CD4-positive, alpha-beta T cell treated with Interleukin-15 for 1 hour (primary cell): ENCODE measurements at places on chromosomes 12 and 14.

DNA sequence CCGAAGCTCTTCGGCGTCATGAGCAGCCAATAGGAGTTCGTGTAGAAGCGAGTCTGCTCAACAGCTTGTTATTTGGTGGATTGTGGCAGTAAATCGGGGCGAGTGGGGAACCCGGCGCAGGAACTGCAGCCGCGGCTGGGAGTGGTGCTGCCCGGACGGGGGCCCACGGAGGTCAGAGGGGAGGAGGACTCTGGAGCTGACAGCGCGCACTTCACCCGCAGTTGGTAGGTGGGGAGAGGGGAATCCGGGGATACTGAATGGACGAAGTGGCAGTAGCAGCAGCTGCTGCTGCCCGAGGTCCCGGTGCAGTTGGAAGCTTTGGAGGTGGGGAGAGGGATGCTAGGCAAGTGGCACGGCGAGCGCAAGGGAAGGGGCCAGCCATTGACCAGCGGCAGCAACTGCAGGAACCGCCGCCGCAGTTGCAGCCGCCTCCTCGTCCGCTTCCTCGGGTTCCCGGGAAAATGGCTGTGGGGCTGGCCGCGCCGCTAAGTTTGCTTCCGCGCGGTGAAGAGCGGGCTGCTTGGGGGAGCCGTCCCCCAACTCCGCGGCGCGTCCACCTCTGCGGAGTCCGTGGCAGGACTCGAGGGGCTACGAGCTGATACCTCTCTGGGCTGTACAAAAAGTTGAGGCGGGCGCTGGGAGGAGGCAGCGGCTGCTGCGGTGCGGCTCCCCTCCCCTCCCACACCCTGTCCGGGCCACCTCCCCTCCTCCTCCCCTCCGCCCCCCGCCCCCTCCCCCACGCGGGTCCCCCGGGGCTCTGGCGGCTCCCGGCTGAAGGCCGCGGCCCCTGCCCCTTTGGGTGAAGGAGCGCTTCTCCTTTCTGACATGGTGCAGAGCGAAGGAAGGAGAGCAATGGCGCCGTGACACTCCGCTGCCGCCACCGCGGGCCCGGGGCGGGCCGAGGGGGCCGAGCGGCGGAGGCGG lies at the start of gene ARID4A:
Gene ARID4A, plus strand, starts transcription at position 79 of the 924 bp plus-strand sequence. CDS start 1,300 bp downstream, outside the sequence.
- peak; percentile 39 for DNase-seq

DNA sequence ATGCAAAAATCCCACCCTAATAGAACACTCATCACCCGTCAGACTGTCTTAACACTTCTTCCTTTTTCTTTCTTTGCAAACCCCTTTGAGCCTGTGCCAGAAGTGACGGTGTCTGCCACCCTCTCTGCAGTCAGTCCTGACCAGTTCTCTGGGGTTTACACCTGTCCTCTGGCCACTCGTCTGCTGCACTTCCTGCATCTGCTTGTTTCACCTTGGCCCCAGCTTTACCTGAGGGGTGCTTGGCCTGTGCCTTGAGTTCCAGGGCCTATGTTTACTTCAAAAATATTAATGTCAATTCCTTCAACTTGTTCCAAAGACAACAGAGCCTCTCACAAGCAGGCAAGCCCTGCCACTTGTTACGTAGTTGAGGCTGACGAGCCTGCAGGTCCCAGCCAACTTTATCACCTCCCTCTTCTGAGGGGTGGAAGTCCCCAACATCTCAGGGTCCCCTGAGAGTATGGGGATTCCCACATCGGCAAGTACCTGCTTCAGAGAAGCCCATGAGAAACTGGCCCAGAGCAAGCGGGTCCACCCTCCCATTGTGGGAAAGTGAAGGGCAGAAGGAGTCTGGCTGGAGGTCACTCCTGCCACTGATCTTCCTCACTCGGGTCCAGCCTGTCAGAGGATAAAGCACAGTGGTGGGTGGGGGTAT lies 205.4 kb downstream of the DAD1 start:
- peak; percentile 75 for DNase-seq

GRCh38 chr14:53126731-53127130 lies 26.4 kb downstream of the DDHD1 start:
- DNase-seq = no peak

GRCh38 chr14:105589161-105589925 lies 63.0 kb downstream of the TMEM121 start:
- no peak for DNase-seq

DNA sequence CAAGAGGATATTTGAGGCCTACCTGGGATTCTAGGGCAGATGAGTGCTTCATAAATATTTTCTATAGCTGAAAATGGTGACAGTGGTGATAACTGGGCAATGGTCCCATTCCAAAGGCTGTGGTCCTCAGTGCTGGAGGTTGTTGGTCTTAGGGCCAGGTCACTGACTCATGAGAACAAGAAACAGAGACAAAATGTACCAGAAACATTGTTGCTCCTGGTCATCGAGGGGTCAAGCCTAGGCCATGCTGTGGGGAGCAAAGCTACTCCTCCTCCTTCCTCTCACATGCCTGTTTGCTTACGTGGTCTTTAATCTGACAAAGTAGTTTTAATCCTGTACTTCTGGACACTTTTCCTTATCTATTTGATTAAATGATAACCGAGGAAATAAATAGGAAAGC lies 33.8 kb downstream of the ERG28 start:
- DNase-seq = no peak

DNA sequence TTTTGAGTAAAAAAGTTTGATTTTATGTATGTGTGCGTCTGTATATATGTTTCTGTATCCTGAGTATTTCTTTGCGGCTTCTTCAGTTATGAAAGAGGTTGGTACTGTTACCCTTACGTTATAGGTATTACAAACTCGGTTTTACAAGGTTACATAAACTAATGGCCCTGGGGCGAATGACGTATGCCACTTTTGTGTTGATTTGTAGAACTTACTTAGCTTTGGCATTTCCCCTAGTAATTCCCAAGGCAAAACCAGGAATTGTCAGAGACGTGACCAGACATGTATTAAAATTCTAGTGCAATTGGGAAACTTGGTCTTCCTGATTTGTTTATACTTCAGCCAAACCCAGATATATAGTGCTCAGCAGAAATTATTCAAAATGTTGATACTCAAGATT lies 93.3 kb downstream of the DUSP16 start:
- no peak for DNase-seq

DNA sequence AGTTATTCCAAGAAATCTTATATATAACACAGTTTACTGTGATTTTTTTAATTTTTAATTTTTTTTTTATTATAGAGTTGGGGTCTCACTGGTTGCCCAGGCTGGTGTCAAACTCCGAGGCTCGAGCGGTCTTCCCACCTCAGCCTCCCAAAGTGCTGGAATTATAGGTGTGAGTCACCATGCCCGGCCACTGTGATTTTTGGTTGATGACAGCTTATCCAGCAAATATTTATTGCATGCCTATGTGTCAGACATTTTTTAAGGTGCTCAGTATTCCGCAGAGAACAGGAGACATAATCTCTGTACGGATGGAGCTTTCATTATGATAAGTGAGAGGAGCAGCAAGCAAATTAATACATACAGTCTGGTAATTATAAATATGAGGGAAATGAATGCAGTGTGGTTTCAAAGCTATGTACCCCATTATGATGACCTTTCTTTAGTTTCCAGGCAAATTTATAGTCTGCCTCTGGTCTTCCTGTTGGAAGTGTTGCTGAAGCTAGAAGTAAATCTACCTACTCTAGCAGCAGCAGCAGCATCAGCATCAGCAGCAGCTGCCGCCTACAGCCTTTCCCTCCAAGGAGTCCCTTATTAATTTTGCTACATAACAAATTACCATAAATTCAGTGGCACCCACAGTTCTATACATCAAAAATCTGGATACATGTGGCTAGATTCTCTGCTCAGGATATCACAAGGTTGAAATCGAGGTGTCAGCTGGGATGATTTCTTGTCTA lies 32.3 kb downstream of the FRS2 start:
- no peak for DNase-seq

DNA sequence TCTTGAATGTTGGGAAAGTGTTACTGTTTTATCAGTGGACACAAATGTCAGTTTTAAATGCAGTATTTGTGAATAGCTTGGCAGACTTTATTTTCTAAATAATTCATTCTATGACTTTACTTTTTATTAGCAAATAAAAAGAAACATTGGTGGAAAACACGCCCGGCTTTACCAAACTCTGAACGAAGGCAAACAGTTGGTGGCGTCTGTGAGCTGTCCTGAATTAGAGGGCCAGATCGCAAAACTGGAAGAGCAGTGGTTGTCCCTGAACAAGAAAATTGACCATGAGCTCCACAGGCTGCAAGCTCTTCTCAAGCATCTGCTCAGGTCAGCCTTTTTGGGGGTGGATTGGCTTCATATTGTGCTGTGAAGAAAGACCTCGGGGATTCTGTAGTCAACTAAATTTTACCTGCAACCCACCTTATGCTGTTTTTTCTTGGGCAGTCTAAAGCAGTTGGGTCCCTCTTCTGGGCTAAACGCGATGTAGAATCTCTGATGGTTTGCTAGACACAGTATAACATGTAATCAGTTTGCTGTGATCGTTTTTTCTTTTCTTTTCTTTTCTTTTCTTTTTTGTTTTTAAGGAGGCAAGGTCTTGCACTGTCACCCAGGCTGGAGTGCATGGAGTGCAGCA lies 156.4 kb downstream of the ESR2 start:
- DNase-seq = no peak

DNA sequence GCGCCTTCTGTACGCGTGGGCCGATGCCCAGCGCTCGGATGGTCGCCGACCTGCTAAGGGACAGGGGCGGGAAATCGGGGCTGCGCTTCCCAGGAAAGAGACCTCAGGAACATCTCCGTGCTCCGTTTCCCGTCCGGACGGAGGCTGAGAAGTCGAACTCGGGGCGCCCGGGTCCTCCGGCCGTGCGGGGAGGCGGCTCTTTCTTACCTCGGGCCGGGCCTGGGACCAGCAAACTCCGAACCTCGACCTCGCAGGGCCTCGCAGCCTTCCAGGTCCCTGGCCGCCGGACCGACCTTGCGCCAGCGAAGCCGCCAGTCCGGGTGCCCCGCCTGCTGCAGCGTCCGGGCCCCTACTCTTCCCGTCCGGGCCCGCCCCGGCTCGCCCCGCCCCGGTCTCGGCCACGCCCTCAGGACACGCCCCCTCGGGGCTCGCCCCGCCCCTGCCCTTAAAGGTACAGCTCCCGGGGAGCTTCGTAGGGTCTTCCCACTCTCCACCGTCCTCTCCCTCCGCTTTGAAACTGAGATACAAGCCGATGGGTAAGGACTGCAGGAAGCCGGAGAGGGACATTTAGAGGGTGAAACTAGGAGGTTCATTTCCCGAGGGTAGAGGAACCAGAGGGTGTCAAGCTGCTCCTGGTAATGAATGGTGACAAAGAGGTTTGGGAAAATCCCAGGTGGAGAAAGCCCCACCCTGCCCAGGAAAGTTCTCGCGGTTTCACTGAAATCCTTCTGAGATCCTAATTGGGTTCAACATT lies at the start of gene SLC8B1:
Gene SLC8B1, minus strand, starts transcription at position 324 of the 754 bp plus-strand sequence. CDS start 2,231 bp downstream, outside the sequence.
- peak; percentile 84 for DNase-seq

- DNase-seq = no peak
Observed at GRCh38 chr14:99545586-99545985, 58.4 kb downstream of the CCDC85C start.

GRCh38 chr12:82981150-82981549 lies 294.4 kb downstream of the TMTC2 start:
- no peak for DNase-seq

DNA sequence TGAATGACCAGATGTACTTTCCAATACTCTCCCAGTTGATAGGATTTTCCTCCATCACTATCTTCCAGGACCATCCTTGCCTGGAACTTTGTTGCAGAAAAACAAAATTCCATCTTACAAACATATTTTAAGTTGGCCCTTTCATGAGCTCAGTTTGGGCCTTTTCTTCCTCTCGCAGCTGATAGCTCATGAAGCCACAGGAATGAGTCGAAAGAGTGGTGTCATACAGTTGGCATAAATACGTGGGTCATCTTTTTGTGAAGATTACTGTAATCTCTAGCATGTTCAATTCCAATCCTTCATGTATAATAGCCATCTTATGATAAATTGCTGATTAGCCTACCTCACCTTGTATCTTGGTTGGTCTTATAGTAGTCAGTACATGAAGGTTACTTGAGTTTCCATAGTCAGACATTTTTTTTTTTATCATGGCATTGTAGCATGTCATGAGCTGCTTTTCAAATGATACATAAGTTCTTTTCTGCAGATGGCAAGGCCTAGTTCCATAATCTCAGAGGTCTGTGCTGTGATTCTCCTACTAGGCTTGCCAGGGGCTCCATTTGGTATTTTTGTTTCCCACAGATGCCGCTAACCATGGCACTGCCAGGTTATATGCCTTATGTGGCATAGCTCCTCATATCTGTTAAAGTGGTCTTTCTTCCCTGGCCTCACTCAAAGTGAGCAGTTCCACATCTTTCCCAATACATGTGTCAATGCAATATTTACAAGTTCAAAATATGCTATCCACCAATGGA lies 380.6 kb upstream of the DCN start:
- DNase-seq = no peak

DNA sequence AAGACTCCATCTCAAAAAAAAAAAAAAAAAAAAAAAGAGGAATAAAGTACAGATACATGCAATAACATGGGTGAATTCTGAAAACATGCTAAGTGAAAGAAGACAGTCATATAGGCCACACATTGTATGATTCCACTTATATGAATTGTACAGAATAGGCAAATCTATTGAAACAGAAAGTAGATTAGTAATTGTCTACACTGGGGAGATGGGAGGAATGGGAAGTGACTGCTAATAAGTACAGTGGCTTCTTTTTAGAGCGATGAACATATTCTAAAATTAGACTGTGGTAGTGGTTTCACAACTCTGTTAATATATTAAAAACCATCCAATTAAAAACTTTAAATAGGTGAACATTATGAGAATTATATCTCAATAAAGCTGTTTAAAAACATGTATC lies 74.4 kb downstream of the ANKS1B start:
- DNase-seq = no peak

DNA sequence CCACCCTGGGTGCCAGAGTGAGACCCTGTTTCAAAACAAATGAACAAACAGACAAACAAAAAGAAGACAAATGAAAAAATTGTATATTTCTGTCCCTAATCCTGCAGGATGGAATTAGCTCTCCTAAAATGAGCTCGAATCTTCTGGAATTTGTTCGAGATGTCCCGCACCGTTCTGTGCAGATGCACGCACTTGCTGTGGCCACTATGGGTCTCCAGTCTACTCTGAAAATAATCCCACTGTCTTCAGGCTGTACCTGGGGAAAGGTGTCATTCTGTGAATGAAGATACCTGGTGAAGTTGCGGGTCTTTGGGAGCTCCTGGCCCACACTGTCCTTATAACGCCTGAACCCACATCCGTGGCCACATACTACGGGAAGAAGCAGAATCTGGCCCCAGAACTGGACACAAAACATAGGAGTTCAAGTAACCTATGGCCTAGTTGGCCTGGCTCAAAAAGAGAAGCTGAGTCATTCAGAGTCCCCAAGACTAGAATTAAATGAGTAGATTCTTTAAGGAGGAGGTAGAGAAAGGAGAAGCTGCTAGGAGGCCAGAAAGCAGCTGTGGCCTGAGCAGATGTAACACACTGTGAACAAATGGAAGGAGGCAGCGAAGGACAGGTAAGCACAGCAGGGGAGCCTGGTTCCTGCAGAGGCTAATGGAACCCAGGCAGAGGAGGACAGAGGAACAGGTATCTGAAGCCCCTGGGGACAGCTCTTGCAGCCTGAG lies 108.6 kb downstream of the FOXN3 start:
- DNase-seq = no peak

- DNase-seq = no peak
Observed at GRCh38 chr12:130588696-130589539, 127.2 kb downstream of the RIMBP2 start.

- DNase-seq = no peak
Observed at GRCh38 chr12:47280543-47281300, 201.0 kb upstream of the AMIGO2 start.

- no peak for DNase-seq
Observed at GRCh38 chr12:111596985-111597830, 1.9 kb downstream of the ATXN2 start.
